MG63 (cell line): ENCODE measurements at places on chromosomes 2 and 18. TPM values are rescaled to one million over a fixed set of nuclear protein-coding genes. Genes with fewer than 3 reads are reported as not detected.

TNFRSF11A gene
- total RNA-seq, result 1.8 and 7.0 TPM in 2 replicates

DNA sequence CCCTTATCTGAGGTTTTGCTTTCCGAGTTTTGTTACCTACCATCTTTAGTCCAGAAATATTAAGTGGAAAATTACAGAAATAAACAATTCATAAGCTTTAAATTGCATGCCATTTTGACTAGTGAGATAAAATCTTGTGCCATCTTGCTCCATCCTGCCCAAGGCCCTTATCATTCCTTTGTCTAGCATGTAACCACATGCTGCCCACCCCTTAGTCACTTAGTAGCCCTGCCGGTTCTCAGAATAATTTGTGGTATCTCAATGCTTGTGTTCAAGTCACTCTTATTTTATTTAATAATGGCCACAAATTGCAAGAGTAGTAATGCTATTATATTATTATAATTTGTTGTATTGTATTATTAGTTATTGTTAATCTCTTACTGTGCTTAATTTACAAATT lies 36.8 kb upstream of the VPS54 start:
- DNase-seq, result no peak

DNA sequence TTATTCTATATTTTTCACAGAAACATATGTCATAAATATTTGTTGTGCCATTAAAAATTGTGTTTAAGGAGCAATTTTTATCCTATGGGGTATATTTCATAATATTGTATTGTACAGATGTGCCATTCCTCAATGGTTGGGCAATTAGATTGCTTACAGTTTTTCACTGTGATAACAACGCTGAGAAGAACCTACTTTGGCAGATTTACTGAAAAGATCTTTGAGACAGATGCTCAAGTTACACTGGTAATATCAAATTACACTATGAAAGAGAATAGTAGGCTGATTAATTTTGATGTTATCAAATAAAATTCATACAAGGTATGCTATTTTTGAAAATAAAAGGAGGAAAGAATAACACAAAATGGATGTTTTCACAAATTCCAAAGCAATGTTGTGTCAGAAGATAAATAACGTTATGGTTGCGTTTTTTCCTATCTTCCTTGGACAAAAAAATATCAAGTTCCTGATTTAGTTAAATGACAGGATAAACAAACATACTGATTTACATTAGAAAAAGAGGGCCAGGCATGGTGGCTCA lies 335.1 kb upstream of the ZNF521 start:
- DNase-seq, result no peak

- DNase-seq, result peak; percentile 80
Observed at GRCh38 chr2:8680822-8681760, 765 bp upstream of the ID2 start.

GRCh38 chr2:234958746-234959395 lies 7.1 kb downstream of the SH3BP4 start:
- DNase-seq, result no peak

- DNase-seq, result no peak
Observed at GRCh38 chr2:39445934-39446333, 8.8 kb upstream of the MAP4K3 start.

DNA sequence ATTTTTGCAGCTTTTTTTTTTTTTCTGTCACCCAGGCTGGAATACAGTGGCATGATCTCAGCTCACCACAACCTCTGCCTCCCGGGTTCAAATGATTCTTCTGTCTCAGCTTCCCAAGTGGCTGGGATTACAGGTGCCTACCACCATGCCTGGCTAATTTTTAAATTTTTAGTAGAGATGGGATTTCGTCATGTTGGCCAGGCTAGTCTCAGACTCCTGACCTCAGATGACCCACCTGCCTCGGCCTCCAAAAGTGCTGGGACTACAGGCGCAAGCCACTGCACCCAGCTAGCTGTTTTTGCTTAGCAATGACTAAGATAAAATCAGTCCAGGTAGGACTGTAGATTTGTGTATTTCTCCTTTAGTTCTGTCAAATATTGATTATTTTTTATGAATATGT lies 403.7 kb downstream of the PID1 start:
- DNase-seq, result no peak

DNA sequence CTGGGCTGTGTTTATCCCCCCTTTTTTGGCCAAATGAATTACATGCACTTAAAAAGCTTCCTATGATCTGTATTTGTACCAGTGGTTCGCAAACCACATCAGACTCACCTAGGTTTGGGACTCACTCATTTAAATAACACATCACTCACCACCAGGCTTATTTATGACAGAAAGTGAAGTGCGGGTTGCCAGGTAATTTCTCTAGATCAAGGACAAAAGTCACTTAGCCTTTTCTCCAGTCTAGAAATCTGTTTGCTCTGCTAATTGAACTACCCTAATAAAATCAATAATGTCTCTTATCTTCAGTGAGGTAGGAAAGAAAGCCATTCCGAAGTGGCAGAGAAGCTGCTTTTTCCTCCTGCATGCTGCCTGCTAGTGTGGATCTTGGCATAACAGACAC lies 88.1 kb upstream of the SLC8A1 start:
- DNase-seq, result no peak

TEKT4 gene
- not detected in 2 replicates for total RNA-seq

DNA sequence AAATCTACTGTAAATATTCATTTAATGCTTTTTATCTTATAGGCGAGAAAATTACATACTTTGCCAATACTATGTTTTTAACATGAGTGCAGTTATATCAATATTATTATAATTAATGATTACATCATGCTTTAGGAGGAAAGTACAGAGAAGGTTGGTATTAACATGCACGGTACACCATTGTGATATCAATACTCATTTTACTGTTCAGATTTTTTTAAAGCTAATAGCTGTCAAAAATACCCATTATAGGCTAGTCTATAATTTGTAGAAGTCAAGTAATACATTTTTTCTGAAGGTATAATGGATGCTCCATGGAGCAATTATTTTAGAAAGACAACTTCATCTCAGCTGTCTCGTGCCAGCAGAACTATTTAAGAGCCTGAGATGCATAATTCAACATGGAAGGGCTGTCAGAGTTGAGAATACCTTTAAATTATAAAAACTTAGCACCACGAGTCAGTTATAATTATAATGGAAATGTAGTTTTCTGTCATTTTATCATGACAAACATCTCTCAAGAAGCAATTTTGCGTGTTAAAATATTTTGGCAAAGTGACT lies 1641.7 kb upstream of the ACVR2A start:
- no peak for DNase-seq

GRCh38 chr2:238940806-238941205 lies 92.9 kb downstream of the TWIST2 start:
- DNase-seq, result no peak

- DNase-seq, result peak; percentile 8
Observed at GRCh38 chr18:76491776-76492668, 3.0 kb downstream of the ZNF516 start.

RFX8 gene
- total RNA-seq, result not detected in 2 replicates

- no peak for DNase-seq
Observed at GRCh38 chr2:102076512-102076911, 66.0 kb upstream of the IL1R1 start.

DNA sequence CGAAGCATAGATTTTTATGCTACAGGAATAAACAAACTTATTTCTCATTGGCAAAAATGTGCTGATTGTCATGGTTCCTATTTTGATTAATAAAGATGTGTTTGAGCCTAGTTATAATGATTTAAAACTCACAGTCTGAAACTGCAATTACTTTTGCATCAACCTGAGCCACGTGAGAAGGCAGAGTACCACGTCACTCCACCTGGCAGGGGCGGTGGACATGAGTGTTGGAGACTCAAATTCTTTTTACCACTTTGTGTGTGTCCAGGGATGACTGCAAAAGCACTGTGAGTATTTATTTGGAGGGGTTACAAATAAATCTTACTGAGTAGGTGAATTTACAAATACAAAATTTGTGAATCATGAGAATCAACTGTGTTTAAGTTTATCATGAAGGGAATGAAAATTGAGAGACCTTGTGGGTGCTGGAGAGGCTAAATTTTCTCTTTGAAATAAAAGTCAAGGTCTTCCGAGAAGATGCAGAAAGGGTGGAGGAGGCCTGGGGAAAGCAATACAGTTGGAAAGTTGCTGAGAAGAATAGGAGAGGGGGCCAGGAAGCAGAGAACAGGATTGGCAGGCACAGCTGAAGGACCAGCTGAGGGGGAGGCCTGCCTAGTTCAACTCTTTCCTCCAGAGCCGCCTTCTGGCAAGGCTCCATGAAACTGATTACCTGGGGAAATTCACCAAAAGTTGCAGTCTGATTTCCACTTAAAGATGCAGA lies 316.4 kb downstream of the MYCN start:
- DNase-seq, result no peak

- DNase-seq, result no peak
Observed at GRCh38 chr2:218149098-218149497, 17.7 kb downstream of the CXCR1 start.

OTOF gene
- not detected in 2 replicates for total RNA-seq

GRCh38 chr2:207258263-207258991 lies 92.7 kb upstream of the KLF7 start:
- peak; percentile 98 for DNase-seq
